ENCODE measurements at places on chromosomes 3 and 15.

DNA sequence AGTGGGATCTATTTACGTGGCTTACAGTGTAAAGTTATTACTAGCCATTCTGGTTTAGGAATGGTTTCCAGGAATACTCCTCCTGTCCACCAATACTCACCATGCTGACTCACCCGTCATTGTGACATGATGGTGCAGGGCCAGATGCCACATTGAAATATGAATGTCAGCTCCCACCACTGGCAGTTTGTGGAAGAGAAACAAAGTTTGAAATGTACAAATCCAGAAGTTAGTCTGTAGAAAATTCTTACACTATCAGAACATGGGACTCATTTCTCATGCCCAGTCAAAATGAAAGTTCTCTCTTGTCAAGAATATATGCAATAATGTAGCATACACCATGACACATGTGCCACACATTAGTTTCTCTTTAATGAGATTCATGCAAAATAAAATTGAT is 14.4 kb upstream of the TSPAN3 start:
- peak; percentile 71 for DNase-seq

- no peak for DNase-seq
Observed at GRCh38 chr3:147213633-147214032, 192.7 kb downstream of the ZIC4 start.

DNA sequence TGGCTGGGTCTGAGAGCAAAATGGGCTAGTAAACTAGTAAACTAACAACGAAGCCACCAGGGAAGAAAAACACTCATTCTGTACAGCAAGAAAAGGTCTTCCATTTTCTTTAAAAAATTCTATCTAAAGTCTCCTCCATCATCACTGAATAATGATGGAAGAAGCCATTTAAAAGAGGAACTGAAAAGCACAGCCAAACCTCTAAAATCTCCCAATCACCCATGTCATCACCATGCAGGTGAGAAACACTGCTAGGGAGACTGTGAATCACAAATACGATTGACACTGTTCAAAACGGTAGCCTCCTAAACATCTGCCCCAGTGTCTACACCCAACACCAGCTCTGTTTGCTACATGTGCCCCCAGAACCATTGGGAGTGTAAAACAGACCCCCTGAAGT is 140.4 kb downstream of the RORA start:
- DNase-seq = no peak

- no peak for DNase-seq
Observed at GRCh38 chr3:47817609-47818008, 14.7 kb downstream of the DHX30 start.

DNA sequence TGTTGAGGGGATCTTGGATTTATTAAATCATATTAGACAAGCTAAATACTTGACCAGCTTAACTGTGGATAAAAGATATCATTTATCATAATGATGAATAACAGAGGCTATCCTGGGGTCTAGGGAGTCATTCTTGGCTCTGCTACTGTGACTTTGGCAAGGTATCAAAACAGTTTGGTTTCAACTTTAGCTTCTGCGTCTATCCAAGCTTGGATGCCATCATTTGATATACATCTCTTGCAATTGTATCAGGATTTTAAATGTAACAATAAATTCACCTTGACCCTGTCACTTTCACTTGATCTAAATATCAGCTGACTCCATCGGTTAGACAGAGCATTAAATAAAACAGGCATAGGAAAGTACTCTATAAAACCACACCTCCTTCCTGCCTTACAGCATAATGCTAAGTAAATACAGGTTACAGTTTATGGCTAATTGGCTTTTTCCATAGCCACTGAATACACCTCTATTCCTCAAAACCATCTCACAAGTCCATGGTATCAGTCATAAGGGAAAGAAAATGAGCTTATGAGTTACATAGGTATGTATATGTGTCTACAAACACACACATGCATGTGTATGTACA is 262.9 kb downstream of the CTNNB1 start:
- DNase-seq = no peak

DNA sequence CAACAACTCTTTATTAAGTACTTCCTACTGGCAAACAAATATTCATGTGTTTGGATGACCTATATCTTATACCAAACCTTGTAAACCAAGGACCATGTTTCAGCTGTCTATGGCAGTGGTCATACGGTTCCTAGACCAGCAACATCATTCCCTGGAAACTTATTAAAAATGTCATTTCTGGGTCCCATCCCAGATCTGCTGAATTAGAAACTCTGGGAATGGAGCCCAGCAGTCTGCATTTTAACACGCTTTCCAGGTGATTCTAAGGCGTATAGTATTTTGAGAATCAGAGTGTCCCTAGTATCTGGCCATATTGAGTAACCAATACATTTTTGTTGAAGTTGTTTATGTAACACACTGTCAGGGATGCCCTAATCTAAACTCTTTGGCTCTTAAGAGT is 363.4 kb upstream of the LRRC3B start:
- no peak for DNase-seq

- DNase-seq = no peak
Observed at GRCh38 chr15:42150219-42150970, 6.0 kb downstream of the PLA2G4F start.

GRCh38 chr15:34708422-34708821 is 46.4 kb downstream of the GJD2 start:
- peak; percentile 48 for DNase-seq

DNA sequence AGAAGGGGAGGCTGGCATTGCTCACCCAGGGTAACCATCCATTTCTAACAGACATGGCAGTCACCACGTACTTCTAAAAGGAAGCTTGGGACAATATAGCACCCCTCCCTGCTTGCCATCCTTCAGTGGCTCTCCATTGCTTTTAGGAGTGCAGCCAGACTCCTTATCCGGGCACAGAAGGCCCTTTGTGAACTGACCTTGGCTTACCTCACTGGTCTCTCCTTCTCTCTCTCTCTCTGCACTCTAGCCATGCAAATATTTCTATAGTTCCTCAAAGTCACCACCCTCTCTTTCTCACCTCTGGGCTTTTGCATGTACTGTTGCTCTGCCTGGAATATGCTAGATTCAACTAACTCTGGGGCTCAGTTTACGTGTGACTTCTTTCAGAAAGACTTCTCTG is 301.1 kb downstream of the SHQ1 start:
- no peak for DNase-seq

- DNase-seq = peak; percentile 95
Observed at GRCh38 chr3:157282261-157283191, 122.6 kb upstream of the CCNL1 start.

- DNase-seq = peak; percentile 67
Observed at GRCh38 chr3:29282427-29283230, 1.8 kb downstream of the RBMS3 start.

DNA sequence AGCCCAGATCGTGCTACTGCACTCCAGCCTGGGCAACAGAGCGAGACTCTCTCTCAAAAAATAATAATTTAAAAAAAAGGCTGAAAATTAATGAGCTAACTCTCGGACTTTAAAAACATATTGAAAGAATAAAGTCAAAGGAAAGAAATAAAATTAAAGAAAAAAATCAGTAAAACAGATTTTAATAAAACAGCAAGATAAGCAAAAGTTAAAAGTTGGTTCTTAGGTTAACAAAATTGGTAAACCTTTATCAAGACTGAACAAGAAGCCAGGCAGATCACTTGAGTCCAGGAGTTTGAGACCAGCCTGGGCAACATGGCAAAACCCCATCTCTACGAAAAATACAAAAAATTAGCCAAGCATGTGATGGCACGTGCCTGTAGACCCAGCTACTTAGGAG is 20.7 kb downstream of the TRPM7 start:
- DNase-seq = no peak

GRCh38 chr3:124461126-124461525 is 269.1 kb upstream of the UMPS start:
- no peak for DNase-seq

DNA sequence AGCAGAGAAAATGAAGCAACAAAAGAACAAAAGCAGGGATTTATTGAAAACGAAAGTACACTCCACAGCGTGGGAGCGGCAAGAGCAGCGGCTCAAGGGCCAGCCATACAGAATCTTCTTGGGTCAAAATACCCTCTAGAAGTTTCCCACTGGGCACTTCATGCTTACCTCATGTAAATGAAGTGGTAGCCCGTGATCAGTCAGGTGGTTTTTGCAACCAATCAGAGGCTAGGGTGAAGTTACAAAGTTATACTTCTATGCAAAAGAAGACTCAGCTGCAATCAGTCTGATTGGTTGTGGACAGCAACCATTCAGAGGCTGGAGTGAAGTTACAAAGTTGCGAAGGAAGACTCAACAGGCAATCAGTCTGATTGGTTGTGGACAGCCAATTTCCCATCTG is 37.8 kb upstream of the TRH start:
- peak; percentile 79 for DNase-seq

DNA sequence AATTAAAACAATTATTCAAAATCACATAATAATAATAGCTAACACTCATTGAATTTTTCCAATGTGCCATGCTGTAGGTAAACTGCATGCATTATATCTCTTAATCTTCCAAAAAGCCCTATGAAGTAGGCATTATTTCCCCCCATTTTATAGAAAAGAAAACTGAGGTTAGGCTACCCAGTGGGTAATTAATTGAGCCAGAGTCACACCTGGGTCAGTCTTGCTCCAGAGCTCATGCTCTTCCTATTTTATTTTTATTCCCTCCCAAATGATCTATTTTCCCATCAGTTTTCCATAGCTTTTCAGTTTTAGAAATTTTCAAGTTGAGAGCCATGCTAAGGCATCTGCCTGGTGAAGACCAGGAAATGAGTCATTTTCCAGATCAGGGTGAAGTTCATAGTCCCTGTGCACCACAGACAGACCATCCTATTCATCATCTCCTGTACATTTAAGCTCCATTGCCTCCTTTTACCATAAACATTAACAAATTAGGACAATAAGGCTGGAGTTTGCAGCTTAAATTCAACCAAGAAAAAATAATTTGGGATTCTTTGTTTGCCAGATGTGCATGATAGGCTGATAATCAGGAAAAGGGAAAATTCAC is 417.3 kb downstream of the OTOL1 start:
- DNase-seq = peak; percentile 85

- no peak for DNase-seq
Observed at GRCh38 chr3:159660901-159661300, 327.7 kb upstream of the IL12A start.

GRCh38 chr15:67067930-67068551 is 2.6 kb downstream of the SMAD3 start:
- no peak for DNase-seq

DNA sequence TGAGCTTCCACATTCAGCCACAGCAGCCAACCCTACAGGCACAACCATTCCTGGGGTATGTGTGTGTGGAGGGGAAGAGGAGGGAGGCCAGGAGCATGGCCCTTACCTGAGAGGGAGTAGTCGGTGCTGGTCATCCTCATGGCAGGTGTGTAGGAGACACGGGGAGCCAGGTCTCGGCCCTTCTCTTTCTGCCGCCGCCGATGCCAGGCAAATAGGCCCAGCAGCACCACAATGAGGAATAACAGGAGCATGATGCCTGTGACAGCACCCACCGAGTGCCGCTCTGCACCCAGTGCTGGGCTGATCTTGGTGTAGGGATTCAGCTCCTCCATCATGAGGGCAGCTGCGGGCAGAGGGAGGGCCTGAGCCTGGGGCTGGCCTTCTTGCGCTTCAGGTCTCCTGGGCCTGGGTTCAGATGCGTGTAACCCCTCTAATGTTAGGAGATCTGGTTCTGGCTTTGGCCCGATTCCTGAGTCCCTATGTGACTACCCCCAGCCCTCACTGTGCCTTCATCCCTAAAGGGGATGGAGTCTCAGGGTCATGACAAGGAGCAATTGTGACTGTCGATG is 44.4 kb downstream of the RAB11A start:
- DNase-seq = no peak

DNA sequence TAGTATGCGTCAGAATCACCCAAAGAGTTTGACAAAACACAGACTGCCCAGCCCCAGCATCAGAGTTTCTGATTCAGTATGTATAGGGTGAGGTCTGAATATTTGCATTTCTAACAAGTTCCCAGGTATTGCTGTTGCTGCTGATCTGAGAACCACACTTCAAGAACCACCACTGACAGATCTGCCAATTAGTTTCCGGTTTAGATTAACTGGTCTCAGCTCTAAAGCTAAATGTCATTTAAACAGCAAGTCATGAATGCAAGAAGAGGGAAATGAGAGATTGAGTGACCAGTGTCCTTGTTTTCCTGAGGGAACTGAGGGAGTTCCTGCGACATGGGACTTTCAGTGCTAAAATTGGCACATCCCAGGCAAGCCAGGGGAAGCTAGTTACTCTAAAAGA is 305.0 kb downstream of the ZNF385D start:
- no peak for DNase-seq

DNA sequence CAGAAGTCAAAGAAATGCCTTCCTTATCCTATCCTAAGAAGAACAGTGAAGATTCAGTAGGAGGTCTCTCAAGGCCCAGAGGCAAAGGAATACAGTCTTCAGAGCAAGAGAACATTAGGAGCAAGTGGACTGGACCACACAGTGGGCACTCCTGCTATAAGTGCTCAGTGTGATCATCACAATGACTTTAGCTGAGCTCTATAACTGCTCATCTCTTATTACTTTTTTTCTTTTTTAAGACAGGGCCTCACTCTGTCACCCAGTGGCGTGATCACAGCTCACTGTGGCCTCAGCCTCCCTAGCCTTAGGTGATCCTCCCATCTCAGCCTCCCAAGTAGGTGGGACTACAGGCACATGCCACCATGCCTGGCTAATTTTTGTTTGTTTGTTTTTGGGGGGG is 48.1 kb downstream of the COL8A1 start:
- no peak for DNase-seq

- DNase-seq = no peak
Observed at GRCh38 chr3:42349765-42350594, 60.4 kb downstream of the LYZL4 start.

DNA sequence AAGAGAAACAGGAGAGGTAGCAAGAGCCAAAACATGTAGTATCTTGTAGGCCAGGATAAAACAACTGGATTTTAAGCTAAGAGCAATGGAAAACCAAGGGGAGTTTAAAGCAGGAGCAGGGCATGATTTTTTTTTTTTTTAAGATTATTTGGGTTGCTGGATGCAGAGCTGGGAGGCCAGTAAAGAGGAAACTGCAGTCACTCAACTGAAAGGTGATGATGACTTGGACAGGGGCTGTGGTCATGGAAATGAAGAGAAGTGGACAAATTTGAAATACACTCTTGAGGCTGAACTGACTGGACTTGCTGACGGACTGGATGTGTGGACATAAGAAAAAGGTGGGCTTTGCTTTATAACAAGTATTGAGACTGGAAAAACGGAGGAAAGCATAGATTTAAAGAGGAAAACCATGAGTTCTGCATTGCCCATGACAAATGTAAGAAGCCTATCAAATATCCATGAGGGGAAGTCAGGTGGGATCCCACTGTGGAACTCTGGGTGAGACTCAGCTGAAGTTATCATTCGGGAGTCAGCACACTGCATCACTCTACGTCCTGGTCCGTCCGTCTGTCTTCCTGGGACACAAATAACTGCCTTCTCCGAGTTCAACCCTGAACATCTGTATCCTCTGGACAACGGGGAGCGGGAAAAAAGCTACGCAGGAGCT is 688 bp downstream of the XPC start:
- no peak for DNase-seq

- no peak for DNase-seq
Observed at GRCh38 chr15:78898540-78898939, 25.9 kb downstream of the MORF4L1 start.

DNA sequence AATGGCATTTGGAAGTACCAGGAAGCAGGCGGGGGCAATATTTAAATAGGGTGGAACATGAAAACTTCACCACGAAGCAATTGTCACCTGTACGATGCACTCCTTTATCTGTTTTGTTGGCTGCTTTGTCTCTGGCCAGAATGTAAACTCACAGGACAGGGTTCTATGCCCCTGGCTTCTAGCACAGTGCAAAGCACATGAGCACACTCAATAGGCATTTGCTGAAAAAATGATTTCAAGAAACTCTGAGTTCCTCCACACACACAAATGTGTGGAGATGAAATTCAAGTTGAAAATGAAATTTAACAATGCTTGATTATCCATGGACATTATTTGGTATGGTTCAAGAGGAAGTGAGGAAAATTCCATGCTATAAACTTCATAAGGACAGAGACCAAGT is 229.6 kb upstream of the FEZF2 start:
- DNase-seq = peak; percentile 37

All from fibroblast of skin of back (primary cell).